ENCODE measurements at places on chromosomes 2 and 18.

DNA sequence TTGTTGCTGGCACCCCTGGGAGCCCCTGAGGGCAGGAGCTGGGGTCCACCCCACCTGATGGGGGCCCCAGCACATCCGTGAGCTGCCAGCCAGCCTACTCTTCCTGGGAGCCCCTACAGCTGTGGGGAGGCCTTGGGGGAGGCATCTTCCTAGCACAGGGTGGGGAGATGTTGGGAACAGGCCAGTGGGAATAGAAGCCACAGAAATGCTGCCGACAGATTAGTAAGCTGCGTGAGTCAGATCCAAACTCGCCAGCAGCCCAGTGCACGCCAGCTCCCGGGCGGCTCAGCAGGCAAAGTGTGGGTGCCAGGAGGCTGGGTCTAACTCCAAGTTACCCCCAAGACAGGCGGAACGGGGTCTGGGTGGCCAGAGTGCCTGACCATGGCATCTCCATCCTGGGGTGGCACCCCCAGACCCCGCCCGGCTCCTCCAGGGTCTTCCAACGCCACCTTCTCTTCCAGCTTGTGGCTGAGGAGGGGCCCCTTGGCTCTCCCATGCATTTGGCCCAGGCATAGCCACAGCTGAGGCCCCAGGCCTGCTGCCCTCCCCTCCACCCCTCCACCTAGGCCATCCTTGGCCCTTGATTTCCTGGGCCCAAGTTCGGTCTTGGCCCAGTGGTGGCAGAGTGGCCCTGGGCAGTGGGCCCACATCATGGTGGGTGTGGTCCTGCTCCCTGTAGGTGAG, 15.3 kb downstream of the CROCC2 start:
- DNase-seq: no peak

GRCh38 chr2:3398857-3399256, 19.4 kb downstream of the TRAPPC12 start:
- DNase-seq: no peak

DNA sequence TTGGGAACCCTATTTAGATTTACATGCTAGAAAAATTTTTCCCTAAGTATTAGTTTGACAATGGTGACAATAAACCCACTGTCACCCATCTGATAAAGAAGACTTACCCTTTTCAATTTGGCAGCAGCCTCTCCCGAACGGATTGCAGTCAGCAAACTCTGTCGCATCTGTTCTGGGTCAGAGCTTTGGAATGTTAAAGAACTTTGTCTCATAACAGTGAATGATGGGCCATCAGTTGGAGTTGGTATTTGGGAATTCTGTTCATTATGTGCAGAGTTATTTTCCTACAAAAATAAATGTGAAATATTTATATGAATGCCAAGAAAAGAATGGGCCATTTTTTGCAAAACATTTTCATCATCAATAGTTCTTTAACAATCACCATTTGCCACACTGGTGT, 70.8 kb upstream of the GRB14 start:
- DNase-seq: no peak

DNA sequence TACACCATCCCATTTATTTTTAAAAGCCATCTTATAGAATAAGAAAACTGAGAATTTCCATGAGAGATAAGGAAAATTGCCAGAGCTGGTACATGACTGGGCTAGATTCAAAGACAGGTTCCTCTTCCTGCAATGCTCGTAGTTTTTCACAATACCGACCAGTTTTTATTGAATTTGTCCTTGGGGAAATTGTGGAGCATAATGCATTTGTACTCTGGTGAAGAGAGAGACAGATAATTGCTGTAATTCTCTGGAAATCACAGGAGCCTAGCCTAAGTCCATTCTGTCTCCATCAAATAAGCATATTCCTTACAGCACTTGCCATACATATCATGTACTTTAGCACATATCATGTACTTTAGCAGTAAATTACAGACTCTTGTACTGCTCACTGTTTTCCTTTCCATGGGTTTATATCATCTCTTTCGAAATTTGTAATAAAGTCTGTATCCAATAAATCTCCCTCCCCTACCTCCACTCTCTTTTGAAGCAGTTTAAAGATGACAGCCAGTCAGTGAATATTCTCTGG, 355.2 kb downstream of the CNTNAP5 start:
- DNase-seq: no peak

- no peak for DNase-seq
Measured at GRCh38 chr2:27038631-27039339, 6.0 kb downstream of the TMEM214 start.

DNA sequence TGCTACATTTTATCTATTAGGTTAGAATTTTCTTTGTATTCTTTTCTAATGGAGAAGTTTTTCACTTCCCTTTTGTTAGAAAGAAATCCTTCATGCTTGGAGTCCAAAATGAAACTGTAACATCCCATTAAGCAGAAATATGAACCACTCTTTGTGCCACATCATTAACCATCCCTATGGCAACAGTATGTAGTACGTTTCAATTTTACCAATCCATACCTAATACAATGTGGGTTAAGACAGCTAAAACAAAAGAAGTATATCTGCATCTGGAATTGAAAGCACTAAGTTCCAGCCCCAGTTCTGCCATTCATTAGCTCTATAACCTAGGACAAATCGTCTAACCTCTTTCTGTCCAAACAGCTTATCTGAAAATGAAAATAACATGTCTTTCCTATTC, 409.2 kb upstream of the SPHKAP start:
- DNase-seq: no peak

DNA sequence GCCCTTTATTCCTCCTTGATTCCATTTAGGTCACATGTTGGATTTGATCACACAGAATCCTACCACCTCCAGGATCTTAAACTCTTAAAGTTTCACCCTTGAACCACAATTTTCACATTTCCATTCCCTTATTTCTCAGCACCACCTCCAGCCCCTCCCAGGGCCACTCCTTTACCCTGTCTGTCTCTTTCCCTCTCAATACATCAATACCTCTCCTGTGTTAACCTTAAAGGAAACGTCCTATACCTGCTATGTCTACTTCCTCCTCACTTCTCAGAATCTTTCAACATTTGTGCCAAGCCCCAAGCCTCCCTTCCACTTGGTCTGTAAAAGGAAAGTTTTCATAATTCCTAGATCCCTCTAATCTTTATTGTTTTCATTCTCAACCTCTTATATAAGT, 158.8 kb downstream of the BAZ2B start:
- no peak for DNase-seq

GRCh38 chr2:111985514-111985913, 69.6 kb upstream of the TMEM87B start:
- no peak for DNase-seq

DNA sequence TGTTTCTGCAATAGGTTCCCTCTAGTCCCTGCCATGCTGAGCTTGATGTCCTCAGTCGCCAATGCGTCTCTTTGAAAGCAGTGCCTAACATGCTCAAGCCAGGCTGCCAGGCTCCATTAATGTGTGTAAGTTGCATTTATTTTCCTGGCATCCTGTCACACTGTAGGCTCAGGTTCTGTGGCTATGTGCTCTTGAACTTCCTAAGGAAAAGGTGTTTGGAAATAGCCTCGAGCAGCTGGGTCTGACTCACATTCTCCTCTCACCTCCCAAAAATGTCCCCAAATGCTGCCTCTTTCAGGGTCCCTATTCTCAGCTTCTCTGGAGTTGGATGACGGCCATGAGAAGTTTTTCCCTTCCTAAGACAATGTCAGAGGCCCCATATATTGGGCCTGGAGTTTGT, 58.0 kb upstream of the SLC14A2 start:
- DNase-seq: no peak

- no peak for DNase-seq
Measured at GRCh38 chr2:189253836-189254235, 74.3 kb upstream of the COL5A2 start.

DNA sequence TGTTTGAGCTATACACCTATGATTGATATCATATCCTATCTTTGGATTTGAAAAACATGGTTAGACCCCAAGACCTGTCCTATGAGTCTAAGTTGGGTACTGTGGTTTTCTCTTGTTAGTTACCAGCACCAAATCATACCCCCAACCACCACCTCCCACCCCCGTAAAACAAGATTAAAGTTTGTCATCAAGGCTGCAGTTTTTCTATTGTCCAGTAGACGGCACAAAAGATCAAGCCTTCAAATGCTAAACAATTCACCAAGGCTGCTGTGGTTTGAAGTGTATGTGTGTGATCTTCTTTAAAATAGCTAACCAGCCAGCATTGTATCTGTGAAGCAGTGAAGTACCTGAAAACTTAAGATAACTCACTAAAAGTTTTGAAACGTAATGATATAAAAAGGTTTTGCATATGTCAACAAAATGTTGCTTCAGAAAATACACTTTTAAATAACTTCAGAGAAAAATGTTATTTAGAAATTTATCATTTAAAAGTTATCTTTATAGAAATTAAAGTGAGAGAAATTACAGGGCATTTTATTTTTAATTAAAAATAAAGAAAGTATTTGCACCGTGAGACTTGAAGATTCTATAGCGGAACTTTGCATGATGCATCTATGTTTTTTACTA, 5.8 kb upstream of the MEIS1 start:
- DNase-seq: no peak

DNA sequence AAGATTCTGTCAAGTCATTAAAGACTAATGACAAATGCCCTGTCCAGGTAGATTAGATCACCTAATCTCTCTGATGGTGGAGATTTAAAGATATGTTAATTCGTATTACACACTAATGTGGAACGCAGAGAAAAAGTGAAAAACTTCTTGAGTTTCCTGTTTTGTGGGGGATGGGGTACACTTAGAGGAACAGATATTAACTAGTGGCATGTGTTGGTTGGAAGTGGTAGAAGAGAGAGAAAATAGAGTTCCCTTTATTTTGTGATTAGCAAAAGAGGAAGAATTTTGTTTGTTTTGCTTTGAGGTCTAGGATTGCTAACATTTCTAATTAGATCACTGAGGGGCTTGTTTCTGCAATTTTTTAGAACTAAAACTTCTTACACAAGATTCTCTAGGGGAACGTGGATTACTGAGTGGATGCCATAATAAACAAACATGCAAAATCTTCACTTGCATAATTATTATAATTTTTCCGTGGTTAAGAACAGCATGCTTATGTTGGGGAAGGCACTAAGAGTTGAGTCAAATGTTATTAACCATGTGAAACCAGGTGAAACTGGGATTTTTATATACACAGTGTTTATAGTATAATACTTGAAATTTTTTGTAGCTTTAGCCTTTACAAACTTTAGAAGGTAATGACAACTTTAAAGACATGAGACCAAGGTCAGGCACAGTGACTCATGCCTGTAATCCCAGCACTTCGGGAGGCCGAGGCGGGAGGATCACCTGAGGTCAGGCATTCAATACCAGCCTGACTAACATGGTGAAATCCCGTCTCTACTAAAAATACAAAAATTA, 97.4 kb upstream of the STK17B start:
- no peak for DNase-seq

Data from T-cell (primary cell).